Effector CD4-positive, alpha-beta T cell (primary cell): ENCODE measurements at places on chromosomes 16 and 17.
A peak's percentile ranks its signal among the peaks of the same experiment; 100 is the strongest.

GRCh38 chr17:67469208-67469980 is 92.3 kb downstream of the PITPNC1 start:
- peak; percentile 11 for DNase-seq

- no peak for DNase-seq
Observed at GRCh38 chr17:81727324-81728031, 15.4 kb downstream of the SLC25A10 start.

DNA sequence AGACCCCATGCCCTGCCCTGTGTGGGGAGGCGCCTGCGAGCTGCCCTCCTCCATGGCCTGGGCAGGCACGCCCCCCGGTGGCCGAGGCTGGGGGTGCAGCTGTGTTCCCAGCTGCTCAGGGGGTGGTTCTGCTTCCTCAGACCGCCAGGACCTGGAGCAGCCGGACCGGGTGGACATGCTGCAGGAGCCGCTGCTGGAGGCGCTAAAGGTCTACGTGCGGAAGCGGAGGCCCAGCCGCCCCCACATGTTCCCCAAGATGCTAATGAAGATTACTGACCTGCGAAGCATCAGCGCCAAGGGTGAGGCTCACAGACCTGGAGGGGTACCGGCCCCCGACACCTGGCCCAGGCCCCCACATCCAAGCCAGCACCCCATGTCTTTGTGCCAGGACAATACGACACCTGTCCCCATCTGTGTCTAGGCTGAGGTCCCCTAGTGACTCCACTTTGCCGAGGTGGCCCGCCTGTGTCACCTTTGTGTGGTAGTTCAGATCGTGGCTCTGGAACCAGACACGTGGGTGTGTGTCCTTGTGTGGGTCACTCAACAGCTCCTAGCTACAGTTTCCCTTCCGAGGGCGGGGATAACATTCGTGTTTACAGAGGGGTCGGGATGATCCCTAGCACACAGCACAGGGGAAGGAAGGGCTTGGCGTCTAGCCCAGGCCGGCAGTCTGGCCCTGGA is 9.3 kb downstream of the GJD3 start:
- DNase-seq, result peak; percentile 76

DNA sequence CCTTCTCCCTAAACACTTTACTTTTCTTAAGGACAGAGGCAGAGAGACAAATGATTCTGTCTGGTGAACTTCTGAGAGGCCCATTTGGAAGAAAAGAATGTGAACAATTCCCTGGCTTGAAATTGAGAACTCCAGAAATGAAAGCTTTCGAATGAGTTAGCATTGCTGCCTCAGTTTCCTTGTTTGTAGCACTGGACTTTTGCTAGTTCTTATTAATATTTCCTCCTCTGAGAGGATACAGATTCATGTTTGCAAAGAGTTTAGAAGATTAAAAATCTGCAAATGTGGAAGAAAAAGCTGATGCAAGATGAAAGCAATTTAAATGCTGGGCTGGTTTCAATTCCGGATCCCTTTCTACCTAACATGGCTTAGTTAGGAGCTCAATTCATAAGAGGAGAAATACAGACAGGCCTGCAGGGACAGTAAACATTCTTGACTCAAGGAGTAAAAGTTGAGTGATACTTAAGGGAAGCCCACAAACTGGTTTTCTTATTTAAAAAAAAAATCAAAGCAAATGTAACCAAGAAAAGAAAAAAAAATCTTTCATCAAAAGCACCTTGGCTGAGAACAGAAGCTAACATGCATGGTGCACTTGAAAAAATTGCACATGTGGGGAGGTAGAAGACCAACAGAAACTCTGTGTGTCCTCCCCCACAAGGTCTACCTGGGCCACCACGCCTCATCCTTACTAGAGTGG is 27.1 kb downstream of the HNF1B start:
- no peak for DNase-seq

GRCh38 chr17:75133001-75133400 is 1.5 kb upstream of the NT5C start:
- DNase-seq, result no peak

GRCh38 chr16:18832006-18832405 is 30.7 kb upstream of the ARL6IP1 start:
- DNase-seq, result no peak

DNA sequence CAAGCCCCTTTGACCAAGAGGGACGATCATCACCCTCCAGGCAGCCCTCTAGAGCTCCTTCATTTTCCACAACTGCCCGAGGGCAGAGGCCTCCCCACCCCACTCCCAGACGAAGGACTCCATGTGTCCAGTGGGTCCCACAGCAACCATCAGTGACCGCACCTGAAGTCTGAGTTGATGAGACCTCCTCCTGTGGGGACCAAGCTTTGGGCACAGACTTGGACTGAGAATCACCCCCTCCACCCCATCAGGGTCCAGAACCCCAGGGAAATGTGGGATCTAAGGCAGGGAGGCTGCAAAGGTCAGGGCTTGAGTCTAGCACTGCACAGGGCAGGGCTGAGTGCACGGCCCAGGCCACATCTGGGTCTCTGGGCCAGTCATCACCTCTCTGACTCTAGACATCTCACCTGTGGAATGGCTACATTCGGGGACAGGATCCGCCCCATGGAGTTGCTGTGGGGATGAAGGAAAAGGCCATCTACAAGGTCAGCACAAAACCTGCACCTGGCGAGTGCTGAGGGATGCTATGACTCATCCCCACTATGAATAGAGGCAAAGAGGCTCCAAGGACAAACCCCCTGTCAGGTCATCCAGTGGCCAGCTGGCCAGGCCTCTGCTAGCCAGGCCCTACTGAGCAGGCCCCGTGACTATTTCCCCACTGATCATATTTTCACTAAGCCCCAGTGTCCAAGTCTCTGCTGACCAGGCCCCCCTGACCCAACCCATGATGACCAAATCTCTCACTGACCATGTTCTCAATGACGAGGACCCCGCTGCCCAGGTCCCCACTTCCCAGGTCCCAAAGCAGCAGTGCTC is 38.4 kb downstream of the TNFRSF13B start:
- no peak for DNase-seq

- DNase-seq, result no peak
Observed at GRCh38 chr17:35727635-35728034, 3.8 kb upstream of the RASL10B start.

DNA sequence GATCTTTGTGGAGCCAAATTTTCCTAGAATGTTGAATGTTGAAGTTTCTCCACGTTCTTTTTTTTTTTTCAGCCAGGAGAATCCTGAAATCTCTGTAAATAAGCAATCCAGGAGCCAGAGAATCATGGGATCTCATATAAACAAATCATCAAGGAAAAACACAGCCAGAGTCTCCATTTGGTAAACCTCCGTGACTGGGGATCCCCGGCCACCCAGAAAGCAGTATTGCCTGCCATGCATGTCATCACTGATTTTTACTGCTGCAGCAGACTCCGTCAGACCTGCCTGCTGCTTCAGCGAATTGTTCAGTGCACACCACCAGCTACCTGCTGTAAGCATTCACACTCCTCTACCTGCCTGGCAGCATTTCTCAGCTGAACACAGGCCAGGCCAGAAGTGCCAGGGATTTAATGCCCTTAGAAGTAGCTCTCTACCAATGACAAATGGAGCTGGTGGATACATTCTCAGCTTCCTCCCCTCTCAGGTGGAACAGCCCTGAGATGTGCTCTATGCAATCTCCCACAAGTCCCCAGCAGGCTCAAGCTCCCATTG is 158.6 kb downstream of the CYLD start:
- DNase-seq, result no peak

DNA sequence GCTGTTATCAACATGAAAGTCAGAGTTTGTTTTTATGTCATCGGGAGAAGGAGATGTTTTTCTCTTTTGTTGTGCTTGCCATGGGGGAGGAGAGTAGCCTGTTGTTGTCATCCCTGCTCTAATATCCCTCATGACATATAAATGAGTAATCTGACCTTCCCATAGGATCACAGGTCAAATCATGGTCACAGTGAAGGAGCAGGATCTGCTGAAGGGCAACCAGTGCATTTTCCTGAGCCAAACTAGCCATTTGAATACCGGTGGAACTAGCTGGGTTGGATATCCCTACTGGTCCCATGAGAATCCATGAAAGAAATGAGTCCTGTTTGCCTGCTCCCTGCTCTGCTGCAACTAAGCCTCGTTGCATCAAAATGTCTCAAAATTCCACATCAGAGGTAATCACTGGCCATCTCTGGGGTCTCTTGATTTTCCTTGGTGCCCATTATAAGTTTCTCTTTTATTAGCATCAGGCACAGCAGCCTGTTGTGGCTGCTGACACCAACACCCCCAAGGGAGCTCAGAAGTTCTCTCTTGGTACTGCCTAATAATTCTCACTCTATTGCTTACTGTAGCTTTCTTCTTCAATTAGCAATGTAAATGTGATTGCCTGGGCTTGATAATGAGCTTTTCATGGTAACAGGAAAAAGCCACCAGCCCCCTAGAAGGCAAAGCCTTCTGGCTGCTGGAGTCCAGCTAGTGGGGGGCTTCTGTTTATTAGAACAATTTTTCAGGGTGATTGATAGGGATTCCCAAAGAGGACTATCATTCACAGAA is 211.4 kb upstream of the ERCC4 start:
- no peak for DNase-seq

GRCh38 chr16:31260136-31260931 is 559 bp downstream of the ITGAM start:
- no peak for DNase-seq

DNA sequence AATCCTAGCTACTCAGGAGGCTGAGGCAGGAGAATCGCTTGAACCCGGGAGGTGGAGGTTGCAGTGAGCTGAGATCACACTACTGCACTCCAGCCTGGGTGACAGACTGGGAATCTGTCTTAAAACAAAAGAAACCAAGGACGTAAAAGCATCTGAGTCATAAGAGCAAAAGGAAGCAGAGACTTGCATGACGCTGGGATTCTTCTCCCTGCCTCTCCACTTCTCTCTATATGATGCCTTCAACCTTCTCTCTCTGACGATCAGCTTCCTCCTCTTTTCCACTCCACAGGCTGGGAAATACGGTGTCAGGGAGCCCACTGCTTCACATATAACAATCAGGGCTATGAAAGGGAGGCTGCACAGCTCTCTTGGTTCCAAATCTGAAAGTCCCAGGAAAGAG is 43.2 kb upstream of the CCL1 start:
- DNase-seq, result no peak
